ENCODE measurements at places on chromosomes 11 and 22.

DNA sequence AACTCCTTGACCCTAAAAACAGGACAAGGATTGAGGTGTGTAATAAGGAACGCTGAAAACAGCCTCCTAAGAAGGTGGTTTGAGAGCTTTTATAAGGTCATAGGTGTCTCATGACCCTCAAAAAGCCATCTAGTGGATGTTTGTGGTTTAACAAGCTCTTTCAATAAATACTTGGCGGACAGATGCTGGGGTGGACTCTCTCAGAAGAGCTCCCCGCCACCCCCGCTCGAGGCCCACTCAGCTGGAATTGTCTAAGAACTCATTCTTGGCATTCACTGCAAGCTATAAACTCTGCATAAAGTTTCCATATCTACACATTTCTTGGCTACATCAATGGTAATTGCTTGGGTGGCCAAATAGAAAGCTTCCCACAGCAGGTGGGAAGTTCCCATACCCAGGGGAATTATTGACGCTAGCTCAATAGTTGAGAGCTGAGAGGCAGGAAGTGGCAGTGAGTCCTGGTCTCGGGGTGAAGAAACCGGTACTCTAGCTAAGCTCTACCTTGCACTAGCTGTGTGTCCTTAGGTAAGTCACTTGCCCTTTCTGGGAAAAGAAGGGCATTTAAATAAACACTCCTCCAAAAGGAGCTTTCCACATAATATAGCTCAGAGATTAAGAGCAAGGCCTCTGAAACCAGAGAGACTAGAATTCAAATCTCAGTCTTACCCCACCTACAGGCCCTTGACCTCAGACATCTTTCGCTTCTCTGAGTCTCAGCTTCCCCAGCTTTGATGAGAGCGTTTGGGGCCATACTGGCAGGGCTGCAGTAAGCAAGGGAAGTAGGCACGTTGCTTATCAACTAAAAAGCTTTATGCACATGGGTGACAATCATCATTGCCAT lies 6.4 kb downstream of the MS4A15 start:
- no peak for DNase-seq

DNA sequence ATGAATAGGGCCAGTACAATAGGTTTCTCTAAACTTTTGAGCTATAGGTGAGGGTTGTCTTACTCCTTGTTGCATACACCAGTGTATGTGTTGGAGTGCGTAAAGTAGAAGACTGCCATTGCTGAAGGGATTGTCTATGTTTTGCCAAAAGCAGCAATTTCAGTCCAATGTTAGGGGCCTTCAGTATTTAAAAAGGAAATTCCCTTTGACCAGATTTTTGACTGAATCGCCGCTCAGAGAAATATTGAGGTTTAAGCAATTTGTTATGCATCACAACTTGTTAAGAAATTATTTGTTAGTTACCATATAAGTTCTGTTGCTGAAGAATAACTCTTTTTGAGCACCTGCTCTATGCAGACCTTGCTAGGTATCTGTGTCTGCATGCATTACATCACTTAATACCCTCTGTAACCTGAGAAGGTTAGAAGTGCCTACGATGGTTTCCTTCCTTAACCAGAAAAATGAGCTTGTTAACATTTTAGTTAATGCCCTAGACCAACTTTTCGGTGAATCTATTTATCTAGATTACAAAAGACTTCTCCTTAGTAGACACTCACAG lies 33.9 kb downstream of the MMP20 start:
- no peak for DNase-seq

DNA sequence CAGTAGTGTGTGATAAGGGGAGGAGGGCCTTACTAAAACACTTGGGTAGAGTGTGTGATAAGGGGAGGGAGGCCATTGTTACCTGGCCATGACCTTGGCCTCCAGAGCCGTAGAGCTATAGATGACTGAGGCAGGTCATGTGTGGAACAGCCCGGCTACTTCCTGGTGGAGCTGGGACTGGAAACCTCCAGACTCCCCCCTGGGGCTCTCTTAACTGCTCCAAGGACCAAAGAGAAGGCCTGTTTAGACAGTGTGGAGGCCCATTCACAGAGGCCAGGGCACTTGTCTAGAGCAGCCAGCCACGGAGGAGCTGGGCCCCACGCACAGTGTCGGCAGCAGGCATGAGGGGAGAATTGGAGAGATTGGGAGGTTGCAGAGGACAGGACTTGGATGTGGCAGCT lies 12.5 kb upstream of the MICALL1 start:
- DNase-seq = no peak

- no peak for DNase-seq
Measured at GRCh38 chr11:20308601-20309000, 54.9 kb upstream of the HTATIP2 start.

DNA sequence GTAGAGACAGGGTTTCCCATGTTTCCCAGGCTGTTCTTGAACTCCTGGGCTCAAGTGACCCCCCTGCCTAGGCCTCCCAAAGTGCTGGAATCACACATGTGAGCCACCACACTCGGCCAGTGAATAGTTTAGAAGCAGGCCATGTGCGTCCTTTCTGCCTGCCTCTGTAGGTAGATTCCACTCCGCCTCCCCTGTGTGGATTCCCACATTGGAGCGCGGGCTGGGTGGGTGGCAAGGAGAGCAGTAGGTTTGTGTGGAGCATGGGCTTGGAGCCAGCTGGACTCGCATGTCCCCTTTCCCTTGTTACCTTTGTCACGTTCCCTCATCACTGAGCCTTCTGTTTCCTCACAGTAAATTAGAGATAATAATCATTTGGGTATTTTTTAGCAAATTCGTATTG lies 21.7 kb downstream of the PPFIA1 start:
- DNase-seq = no peak

- DNase-seq = no peak
Measured at GRCh38 chr11:34719303-34719848, 98.5 kb downstream of the EHF start.

DNA sequence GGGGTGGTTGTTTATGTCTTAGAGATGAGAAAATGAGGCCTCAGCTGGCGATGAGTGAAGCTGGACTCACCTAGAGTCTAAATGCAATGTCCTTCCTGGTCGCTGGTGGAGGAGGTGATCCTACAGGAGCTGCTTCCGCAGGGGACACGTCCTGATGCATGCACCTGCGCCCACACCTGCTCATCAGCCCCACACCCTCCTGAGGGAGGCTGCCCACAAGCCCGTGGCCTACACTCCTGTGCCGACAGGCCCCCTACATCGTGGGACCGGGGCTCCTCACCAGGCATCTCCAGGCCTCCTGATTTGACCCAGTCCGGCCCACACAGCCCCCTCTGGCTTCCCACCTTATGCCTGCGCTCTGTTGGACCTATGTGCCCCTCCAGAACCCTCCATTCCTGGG lies 857.2 kb downstream of the TBC1D22A start:
- no peak for DNase-seq

DNA sequence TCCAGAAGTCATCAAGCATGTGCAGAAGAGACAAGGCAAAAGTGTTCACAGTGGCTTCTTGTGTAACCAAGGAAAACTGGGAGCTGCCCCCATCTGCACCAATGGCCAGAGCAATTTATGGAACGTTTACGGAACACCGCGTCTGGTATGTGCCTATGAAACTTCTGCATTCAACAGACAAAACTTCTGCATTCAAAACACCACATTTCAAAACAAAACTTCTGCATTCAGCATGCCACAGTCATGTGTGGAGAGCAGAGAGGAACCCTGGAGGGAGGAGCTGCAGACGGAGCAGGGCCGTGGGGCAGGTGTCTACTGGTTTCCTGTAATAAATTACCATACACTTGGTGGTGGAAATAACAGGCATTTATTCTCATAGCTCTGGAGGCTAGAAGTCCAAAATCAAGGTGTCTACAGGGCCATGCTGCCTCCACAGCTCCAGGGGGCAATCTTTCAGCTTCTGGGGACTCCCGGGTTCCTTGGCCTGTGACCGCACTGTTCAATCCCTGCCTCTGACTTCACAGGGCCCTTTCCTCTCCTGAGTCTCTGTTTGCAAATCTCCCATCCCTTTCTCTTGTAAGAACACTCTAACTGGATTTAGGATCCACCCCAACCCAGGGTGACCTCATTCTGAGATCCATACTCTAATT lies 32.2 kb downstream of the RPL3 start:
- no peak for DNase-seq

- DNase-seq = no peak
Measured at GRCh38 chr11:103596315-103596714, 440.1 kb upstream of the DDI1 start.

DNA sequence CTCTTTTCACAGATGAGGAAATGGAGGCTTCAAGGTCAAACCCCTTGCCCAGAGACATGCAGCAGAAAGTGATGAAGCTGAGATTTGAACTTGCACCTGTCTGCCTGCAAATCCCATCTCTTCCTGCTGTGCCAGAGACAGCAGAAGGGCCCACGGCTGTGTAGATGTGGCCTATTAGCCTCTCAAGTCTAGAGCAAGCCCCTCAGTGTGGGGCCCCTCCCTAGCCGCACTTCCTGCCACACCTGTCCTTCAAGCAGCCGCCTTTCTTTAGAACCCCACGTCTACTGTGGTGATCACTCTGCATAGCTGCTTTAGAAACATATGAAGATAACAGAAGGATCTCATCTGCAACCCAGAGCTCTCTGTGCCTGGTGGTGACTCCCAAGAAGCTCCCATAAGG lies 41.2 kb upstream of the JAM3 start:
- DNase-seq = no peak

GRCh38 chr11:115916608-115917007 lies 412.4 kb upstream of the CADM1 start:
- no peak for DNase-seq

DNA sequence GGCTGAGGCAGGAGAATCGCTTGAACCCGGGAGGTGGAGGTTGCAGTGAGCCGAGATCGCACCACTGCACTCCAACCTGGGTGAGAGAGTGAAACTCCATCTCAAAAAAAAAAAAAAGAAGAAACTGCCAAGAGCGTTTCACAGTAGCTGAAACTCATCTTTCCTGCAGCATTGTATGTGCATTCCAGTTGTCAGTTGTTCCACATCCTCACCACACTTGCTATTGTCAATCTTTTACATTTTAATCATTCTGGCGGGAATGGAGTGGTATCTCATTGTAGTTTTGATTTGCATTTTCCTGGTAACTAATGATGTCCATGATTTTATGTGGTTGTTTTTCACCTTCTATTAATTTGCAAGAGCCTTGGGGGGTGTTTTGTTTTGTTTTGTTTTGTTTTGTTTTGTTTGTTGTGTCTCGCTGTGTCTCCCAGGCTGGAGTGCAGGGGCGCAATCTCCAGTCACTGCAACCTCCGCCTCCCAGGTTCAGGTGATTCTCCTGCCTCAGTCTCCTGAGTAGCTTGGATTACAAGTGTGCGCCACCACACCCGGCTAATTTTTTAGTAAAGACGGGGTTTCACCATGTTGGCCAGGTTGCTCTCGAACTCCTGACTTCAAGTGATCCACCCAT lies 8.1 kb upstream of the GNB1L start:
- DNase-seq = no peak

- no peak for DNase-seq
Measured at GRCh38 chr11:13152736-13153541, 124.7 kb upstream of the BMAL1 start.

DNA sequence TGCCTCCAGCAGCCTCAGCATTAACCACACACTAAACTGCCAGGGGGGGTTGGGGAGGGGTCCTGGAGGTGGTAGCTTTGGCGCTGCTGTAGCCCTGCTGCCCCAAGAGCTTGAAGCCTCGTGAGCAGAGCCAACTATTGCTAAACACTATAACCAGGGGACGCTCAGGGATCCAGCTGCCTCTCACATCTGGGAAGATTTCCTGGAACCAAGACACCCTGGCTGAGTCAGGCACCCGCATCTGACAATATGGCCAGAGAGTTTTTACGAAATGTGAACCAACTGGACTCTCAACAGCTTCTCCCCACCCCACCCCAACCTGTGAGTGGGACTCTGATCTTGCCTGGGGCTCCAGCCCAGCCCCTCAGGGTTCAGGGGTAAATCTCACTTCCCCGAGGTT lies 14.3 kb downstream of the C1QTNF6 start:
- no peak for DNase-seq

DNA sequence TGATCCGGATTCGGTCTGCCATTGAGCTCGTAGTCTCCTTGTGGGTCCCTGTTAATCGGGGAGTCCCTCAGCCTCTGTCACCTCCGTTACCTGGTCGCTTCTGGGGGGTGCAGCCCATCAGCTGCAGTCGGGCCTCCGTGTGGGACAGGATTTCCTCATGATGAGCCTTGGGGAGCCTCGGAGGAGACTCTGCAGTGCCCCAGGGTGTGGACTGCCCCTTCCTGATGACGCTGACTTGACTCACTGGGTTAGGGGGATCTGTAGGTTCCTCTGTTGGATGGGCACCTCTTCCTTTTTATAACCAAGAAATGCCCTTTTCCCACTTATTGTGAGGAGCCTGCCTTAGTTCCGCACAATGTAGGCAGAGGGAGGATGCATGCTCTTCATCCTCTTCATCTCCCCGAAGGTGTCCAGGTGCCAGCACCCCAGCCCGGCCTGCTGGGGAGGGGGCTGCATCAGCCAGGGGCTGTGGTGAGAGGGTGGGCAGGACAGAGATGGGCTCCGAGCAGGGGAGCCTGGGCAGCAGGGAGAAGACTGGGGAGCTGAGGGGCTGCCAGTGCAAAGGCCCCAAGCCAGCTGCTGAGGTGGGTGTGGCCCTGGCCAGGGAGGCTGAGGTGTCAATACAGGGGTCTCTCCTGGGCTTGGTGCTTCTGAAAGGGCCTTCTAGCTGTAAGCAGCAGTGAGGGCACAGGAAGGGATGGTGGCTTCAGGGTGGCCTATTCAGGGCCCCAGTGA lies 13.5 kb upstream of the TTLL8 start:
- DNase-seq = no peak

DNA sequence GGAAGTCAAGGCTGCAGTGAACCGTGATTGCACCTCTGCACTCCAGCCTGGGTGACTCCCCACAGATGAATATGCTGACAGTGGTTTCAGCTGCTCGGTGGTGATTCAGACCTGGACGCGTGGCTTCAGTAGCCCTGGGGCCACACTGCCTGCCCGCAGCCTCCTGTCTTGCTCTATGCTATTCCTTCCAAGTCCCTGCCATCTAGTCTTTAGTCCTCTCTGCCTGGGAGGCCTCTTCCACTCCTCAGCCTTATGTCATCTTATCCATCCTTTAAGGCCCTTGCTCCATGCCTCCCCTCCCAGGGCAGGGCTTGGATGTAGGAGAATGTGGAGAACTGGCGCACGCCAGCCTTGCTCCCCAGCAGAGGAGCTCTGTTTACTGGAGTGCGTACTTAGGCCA lies 23.0 kb downstream of the YDJC start:
- DNase-seq = no peak

GRCh38 chr11:18145025-18145424 lies 12.7 kb downstream of the MRGPRX3 start:
- DNase-seq = no peak

DNA sequence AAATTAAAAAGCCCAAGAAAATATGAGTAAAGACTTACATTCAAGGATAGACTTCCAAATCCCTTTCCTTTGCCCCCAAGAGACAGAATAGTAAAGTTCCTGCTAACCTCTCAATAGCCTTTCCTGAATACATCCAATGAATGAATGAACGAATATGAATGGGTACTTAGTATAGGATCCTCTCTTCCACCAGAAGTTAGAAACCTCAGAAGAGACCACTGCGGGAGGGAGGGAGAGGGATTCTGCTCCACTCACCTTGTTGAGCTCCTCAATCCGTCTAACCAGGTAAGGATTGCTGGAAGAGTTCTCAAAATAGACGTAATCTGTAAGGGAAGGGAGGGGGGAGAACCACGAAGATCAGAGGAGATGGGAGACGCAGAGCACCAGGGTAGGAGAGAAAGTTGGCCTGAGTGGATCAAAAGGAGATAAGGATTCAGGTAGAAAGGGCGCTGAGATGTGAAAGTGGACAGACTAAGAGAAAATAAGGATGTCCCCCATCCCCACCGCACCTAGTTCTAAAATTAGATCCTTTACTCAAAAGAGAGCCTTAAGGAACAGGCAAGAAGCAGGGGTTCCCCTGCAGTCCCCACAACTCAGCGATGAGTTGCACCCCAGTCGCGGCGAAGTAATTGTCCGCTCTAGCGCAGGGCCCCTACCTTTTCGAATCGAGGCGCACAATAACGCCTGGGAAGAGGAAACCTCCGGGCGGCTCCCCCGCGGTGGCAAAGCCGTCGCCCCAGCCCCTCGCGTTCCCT lies 1.1 kb downstream of the MTA2 start:
- no peak for DNase-seq

Data from NCI-H187 treated with DMSO at 0.1 percent for 48 hours (cell line).